ENCODE measurements at places on chromosomes 13 and 19.

DNA sequence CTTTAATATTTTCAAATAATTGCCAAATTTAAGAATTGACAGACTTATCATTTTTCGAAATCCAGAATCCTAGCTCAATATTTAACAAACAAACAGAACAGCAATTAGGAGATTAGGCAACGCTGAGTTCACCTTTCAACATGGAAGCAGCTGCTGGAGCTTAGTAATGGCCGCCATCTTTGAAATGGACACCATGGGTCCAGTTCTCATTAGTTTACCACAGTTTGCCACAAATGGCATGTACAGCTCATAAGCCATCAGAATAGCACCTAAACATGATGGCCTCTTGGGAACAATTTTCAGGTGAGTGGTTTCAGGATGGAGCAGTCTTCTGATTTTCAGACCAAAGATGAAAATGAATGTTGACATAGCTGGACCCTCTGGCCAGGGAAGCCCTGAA, 313.6 kb upstream of the OBI1 start:
- DNase-seq, result no peak

- no peak for DNase-seq
Observed at GRCh38 chr19:30911491-30911890, 437.7 kb downstream of the TSHZ3 start.

DNA sequence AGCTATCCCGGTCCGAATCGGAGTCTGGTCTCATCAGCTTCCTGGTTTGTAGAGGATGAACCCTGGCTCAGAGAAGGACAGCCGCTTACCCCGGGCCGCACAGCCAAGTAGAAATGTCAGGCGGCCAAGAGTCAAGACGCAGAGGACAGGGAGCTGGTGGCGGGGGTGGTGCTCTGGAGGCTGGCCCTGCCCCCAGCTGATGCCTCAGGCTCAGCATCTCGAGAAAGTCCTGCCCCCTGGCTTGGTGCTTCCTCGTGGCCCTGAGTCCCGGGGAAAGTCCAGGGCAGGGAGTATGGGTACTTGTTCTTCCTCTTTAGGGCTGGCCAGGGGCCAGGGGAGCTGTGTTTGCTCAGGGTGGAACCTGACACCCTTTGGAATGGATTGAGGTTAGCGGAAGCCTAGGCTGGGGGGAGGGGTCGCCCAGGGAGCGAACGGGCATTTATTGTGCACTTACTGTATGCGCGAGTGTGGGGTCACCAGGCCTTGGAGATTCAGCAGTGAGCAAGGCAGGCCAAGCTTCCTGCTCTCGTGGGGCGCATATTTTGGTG, 2.2 kb downstream of the TJP3 start:
- DNase-seq, result no peak

GRCh38 chr13:98393873-98394272, 183.0 kb downstream of the STK24 start:
- no peak for DNase-seq

DNA sequence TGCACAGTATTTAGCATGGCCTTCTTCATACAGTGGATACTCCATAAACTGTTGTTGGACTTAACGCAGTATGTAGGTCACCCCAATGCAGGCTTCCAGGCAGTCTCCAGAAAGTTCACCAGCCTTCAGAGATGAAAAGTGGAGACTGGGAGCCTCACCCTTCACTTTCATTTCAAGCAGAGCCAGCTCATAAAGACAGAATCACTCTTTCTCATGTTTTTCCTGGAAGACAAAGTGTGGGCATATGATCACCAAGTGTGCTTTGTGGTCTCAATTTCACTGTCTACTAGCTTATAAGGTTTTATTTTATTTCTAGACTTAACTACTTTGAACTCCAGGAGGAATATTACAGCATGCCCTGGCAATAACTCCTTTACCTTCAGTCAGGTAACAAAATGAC, 26.3 kb upstream of the TNFSF11 start:
- DNase-seq, result no peak

GRCh38 chr19:8505680-8506401, 3.4 kb upstream of the PRAM1 start:
- DNase-seq, result no peak

DNA sequence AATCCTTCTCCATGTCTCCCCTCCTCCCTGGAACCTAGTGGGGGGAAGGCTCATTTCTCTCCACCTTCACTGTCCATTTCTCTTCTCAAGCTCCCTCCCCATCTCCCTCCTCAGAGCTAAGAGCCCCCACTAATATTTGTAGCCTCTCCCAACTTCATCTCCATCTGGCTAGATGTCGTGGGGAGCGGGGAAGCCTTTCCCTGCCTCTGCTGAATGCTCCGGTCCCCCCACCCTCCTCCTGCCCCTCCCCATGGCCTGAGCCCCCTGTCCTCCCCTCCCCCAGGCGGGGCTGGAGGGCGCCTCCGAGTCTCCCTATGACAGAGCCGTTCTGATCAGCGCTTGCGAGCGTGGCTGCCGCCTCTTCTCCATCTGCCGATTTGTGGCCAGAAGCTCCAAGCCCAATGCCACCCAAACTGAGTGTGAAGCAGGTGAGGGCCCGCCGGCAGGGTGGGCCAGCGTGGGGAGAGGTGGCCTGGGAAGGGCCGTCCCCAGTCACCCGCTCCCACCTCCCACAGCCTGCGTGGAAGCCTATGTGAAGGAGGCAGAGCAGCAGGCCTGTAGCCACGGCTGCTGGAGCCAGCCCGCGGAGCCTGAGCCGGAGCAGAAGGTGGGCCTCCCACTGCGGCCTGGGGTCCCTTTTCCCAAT, 1.0 kb downstream of the TMEM59L start:
- no peak for DNase-seq

- DNase-seq, result no peak
Observed at GRCh38 chr13:106656186-106656585, 88.2 kb upstream of the ARGLU1 start.

DNA sequence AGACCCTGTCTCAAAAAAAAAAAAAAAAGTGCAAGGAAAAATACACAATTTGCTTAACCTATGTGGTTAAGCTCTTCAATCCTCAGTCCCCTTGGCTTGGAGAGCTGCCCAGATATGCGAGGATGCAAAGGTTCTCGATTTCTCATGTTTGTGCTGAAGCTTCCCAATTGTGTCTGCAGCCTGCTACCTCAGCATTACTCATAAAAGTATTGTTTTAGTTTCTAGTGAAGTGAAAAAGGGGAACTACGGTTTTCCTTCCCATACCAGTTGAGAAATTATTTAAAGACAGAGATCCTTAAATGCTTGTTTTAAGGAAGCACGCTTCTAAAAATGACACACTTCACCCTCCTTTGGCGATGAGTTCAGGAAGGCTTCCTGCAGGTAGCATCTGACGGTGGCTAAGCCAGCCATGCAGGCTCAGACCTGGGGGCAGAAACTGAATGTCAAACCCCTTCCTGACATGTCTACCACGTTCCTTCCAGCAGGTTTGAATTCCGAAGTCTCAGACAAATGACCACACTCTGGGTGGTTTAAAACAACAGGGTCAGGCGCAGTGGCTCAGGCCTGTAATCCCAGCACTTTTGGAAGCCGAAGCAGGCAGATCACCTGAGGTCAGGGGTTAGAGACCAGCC, 47.9 kb downstream of the RUBCNL start:
- DNase-seq, result no peak

GRCh38 chr13:27997904-27998522, 9.5 kb upstream of the URAD start:
- no peak for DNase-seq

- DNase-seq, result no peak
Observed at GRCh38 chr19:50330365-50331078, 1.3 kb upstream of the KCNC3 start.

DNA sequence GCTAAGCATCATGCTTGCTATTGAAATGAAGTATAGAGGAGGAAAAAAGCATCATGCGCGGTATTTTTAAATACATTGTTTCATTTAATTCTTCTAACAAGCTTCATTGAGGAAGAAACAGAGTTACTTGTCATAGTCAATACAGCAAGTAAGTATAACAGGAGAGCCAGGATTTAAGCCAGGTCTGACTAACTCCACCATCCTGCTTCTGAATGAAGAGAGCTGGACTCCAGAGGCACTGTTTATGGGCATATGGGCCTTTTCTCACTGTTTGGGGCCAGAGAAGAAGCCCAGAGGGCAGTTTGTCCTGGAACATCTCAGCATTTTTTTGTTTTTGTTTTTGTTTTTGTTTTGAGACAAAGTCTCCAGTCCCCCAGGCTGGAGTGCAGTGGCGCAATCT, 7.9 kb downstream of the SAMD4B start:
- DNase-seq, result no peak

DNA sequence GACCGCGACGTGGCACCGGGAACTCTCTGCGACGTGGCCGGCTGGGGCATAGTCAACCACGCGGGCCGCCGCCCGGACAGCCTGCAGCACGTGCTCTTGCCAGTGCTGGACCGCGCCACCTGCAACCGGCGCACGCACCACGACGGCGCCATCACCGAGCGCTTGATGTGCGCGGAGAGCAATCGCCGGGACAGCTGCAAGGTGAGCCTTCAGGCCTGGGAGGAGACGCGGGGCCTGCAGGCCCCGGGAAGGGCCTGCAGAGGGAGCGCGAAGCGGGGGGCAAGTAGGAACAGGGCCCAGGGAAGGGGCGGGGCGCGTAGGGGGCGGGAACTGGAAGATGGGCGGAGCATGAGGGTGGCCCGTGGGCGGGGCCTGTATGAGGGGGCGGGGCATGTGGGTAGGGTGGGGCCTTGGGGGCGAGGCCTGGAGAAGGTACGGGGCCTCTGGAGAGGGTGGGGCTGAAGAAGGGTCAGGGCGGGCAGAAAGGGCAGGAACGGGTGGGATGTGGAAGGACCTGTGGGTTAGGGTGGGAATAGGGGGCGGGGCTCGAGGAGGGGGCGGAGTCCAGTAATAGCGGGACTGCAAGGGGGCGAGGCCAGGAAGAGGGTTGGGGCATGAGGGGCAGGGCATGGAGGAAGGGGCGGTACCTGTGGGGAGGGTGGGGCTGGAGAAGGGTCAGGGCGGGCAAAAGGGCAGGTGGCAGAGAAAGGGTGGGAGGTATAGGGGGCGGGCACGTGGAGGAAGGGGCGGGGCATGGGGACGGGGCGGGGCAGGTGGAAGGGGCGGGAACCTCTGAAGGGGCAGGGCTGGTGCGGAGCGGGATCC, 2.5 kb downstream of the CFD start:
- no peak for DNase-seq

DNA sequence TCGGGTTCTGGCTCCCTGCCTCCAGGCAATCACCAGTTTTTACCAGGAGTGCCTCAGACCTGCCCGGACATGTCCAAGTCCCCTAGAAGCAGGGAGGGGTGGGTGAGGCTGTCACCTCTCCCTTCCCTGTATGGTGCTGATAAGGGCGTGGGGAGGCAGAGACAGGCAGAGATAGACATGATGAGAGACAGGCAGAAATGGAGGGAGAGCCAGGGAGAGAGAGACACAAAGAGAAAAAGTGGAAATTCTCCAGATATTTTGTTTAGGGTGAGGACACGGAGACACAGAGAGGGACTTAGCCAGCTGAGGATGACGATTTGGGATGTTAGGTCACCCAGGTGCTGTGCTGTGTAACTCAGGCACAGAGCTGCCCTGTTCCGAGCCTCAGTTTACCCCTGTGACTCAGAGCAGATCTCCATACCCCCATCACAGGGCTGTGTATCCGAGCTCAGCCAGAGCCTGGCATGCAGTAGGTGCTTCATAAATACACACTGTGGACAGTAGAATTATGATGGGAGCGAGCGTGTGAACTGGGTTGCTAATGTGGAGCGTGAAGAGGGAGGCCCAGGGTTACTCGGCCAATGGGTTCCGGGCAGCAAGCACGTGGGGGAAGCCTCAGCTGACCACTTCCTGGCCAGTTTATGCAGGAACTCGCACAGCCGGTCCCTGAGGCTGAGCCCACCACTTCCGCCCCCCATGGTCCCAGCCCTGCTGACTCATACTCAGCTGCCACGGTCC, 11.9 kb upstream of the GDF15 start:
- no peak for DNase-seq

- no peak for DNase-seq
Observed at GRCh38 chr13:35675651-35676050, 199.2 kb upstream of the MAB21L1 start.

GRCh38 chr13:41900918-41901317, 60.0 kb downstream of the VWA8 start:
- DNase-seq, result no peak

- no peak for DNase-seq
Observed at GRCh38 chr19:13066933-13067807, 35.5 kb downstream of the LYL1 start.

- DNase-seq, result no peak
Observed at GRCh38 chr13:26743971-26744370, 16.6 kb downstream of the GPR12 start.

DNA sequence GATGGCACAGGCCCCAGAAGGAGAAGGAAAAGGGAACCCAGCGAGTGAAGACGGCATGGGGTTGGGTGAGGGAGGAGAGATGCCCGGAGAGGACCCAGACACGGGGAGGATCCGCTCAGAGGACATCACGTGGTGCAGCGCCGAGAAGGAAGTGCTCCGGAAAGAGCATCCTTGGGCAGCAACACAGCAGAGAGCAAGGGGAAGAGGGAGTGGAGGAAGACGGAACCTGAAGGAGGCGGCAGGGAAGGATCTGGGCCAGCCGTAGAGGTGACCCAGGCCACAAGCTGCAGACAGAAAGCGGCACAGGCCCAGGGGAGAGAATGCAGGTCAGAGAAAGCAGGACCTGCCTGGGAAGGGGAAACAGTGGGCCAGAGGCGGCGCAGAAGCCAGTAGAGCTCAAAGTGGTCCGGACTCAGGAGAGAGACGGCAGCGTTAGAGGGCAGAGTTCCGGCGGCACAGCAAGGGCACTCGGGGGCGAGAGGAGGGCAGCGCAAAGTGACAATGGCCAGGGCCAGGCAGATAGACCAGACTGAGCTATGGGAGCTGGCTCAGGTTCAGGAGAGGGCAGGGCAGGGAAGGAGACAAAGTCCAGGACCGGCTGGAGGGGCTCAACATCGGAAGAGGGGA, 1.1 kb downstream of the PPP1R12C start:
- no peak for DNase-seq

- DNase-seq, result no peak
Observed at GRCh38 chr19:3370214-3370720, 3.9 kb downstream of the NFIC start.

DNA sequence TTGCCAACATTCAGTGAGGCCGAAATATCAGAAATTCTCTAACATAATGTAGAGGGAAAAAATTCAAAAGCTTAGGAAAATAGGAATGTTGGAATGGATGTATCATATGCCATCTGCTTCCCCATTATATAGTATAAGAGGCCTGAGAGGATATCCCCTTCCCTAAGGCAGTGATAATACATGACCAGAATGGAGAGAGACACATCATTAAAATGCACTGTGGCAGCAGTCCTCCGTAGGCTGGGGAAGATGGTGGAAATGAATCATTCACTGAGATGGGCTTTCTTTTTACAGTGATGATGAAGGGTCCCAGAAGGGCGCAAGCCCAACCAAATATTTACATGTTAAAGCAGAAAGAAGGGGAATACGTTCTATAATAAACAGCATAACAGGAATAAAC, 799.1 kb upstream of the SPRY2 start:
- DNase-seq, result no peak

- no peak for DNase-seq
Observed at GRCh38 chr19:2863816-2864215, 3.3 kb upstream of the ZNF556 start.

GRCh38 chr13:75870397-75870903, 234.3 kb downstream of the LMO7 start:
- DNase-seq, result peak; percentile 13
